ENCODE measurements at places on chromosomes 12 and 14. TPM values are rescaled to one million over a fixed set of nuclear protein-coding genes. Genes with fewer than 3 reads are reported as not detected.

OR9K2 gene
- 0.39 TPM for total RNA-seq

OR4E2 gene
- 0.19 TPM for total RNA-seq

KCNC2 gene
- total RNA-seq: not detected

SELPLG gene
- 1.1 TPM for total RNA-seq

FSCB gene
- total RNA-seq: 21.0 TPM

OR4K2 gene
- 0.12 TPM for total RNA-seq

A2M gene
- 151 TPM for total RNA-seq

CCDC175 gene
- 1.4 TPM for total RNA-seq

GARIN6 gene
- total RNA-seq: 53.2 TPM

EPYC gene
- not detected for total RNA-seq

KLRC1 gene
- 1.9 TPM for total RNA-seq

FGF6 gene
- not detected for total RNA-seq

DNA sequence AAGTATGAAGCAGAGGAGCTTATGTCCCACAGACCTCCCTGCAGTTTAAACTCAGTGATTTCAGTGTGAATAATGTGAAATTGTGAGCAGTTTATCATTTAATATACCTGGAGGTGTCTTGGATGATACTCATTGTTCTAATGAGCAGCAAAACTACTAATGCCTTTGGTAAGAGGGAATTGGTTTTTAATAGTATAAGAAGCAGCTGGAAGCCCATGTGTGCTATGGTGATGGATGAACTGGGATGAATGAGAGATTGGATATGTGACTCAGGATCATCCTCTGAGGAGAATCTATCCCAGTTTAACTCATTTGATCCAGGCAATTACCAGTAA is 7.1 kb upstream of the CCDC184 start:
- DNase-seq: no peak

- DNase-seq: no peak
Observed at GRCh38 chr14:23171222-23171975, 12.1 kb downstream of the SLC7A8 start.

GRCh38 chr14:41806366-41806975 is 199.8 kb downstream of the LRFN5 start:
- DNase-seq: no peak

GRCh38 chr12:40464121-40464520 is 228.1 kb upstream of the CNTN1 start:
- no peak for DNase-seq

- no peak for DNase-seq
Observed at GRCh38 chr12:127236491-127236890, 1030.5 kb upstream of the TMEM132C start.

- no peak for DNase-seq
Observed at GRCh38 chr14:34776611-34777010, 62.2 kb upstream of the CFL2 start.

- DNase-seq: no peak
Observed at GRCh38 chr14:72751276-72752033, 142.4 kb downstream of the DPF3 start.

DNA sequence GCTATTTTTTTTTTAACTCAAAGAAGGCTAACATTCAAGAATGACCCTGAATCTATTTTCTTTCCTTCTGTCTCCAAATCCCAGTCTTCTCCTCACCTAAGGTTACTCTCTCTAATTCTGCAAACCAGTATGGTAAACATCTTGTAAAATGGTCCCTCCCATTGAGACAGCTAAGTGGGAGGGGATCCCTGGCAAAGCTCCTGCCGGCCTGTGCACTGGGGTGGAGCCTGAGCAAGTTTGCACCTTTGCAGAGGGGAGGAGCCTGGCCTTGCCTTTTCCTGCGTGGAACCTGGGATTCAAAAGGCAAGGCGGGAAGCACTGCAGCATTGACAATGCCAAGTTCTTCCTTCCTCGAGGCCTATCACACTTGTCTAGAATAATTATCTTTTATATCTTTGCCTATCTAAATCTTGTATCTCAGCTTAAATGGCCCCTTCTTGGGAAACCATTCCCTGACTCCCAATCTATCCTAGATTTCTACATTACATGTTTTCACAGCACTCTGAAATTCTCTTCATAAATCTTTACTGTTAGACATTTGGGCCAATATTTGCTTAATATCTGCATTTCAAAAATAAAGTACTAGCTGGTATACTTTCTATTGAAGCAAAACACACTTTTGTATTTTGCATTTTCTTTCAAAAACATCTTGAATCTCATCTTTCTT is 83.0 kb downstream of the EPS8 start:
- no peak for DNase-seq

DNA sequence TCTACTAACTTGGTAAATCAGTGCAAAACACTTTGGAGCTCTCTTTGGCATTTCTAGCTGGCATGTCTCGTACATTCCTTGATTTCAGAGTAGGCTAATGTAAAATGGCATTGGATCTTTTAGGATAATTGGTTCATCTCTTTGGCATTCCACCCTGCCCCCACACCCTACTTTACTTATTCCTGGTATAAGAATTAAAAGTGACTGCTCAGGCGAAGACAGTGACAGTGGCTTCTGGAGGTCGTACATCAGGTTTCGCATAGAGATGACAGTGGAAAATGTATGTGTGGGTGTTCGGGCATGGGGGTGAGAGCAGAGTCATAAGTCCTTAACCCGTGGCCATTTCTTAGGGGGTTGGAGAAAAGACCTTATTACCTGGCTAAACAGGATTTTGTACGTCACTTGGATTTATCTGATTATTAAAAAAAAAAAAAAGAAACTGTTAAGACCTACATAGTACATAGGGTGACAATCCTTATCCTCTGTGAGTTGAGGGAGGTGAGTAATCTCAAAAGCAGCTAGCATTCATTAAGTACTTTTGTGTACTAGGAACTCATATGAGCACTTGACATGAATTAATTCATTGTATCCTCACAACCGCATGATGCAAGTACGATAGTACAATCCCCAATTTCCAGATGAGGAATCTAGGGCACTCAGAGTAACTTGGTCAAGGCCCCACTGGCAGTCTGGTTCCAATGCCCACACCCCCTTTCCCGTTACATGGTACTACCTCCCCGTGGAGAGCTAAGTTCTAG is 22.4 kb upstream of the KCNK13 start:
- no peak for DNase-seq

- DNase-seq: no peak
Observed at GRCh38 chr14:105742531-105742848, 216.1 kb downstream of the TMEM121 start.

DNA sequence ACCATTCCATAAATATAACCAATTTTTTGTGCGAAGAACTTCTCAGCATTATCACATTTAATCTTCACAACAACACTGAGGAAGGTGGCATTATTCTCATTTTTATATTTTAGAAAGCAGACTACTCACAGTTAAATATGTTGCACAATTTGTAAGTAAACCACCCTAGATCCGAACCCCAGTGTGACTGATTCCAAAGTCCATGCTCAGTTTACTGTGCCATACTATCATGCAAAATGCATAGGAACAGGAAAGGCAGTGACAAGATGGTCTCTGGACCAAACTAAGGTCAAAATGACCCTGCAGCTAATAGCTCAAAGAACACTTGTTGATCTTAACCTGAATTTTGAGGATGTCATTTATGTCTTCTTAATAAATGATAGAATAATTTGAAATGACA is 185.4 kb downstream of the GXYLT1 start:
- no peak for DNase-seq

DNA sequence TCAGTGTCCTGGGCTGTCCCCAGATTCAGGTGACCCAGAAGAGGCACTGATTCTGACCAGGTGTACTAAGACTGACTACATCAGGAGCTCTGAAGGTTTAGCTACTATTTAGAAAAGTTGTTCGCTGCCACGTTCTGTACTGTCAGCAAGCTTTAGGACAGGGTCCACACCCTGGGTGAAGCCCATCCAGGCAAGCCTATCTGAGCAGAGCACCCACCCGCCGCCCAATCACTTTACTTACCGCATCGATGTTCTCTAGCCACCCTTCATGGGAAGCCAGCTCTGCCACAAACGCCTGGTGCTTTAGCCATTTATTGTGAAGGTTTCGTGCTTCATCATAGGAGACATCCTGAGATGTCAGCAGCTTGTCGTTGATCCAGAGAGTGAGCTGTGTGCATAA is 79.8 kb downstream of the PLEKHG3 start:
- no peak for DNase-seq

GRCh38 chr12:92027701-92028440 is 117.8 kb downstream of the BTG1 start:
- no peak for DNase-seq

GRCh38 chr12:127767656-127768055 is 499.3 kb upstream of the TMEM132C start:
- DNase-seq: no peak

DNA sequence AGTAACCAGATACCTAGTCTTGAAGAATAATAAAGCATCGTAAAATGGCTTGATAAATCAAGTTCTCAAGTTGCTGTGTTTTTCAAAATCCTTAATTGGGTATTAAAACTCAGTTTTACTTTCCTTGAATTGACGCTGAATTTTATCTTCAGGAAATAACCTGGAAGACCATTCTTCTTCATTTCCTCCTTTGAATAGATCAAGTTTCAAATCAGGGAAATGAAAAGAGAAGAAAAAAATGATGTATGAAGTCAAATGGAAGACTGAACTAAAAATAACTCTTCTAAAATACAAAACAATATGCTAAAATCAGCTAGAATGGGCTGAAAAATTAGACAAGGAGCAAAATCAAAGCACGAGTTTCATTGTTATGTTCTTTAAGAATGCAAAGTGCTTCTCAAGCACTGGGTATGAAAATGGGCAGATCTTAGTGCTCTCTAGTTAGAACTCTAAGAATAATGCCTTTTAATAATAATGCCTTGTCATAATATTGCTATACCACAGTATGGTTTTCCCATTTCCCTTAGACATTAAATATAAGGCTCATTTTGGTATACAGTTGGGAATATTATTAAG is 54.6 kb upstream of the CLEC14A start:
- DNase-seq: no peak

DNA sequence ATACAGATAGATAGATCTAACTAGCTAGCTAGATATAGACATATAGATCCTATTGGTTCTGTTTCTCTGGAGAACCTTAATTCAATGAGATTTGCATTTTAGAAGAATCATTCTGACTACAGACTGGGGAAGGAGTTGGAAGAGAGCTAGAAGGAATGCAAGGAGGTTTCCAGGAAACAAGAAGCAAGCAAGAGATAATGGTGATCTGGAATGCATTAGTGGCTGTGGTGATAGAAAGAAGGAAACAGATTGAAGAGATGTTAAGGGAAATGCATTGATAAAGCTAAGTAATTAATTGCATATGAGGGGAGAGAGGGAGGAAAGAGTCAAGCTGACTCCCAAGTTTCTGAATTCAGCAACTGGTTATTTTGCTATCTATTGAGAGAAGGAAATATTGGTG is 42.7 kb downstream of the DBX2 start:
- no peak for DNase-seq

DNA sequence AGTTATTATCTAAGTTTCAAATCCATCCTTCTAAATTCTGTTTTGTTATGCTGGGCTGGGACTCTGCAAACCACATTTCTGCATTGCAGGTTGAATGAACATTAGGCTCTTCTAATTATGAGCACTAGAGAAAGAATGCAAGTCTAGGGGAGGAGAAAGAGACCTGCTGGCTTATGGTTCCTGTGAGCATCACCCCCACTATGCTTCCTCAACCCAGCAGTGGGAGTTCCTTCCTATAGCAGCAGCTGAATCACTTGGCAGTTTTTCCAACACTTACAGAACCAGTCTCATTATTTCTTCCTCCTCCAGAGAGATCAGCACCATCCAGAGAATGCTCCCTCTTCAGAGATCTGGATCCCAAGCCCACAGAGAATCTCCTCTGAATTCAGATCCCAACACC is 297.7 kb upstream of the CLEC14A start:
- no peak for DNase-seq

- no peak for DNase-seq
Observed at GRCh38 chr14:72850360-72850759, 43.5 kb downstream of the DPF3 start.

DNA sequence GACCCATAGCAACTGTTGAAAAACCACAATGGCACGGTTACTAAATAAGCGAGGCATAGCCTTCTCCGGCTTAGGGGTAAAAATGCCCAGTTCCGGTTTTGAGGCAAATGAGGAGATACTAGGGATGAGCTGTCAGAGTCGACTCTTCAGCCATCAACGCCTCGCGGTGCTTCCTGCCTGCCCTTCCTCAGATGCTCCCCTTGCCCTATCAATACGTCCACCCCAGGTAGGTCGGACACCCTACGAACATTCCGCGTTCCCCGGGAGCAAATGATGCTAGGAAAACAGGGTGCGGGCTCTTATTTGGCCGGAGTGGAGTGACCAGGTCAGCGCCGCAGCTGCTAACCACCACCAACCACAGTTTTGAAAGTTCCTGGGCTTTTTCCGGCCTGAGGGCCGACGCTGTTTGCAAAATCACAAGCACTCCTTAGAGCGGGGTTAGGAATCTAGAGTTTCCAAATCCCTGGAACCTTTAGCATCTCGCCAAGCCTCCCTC is 1.2 kb downstream of the SRSF9 start:
- peak; percentile 48 for DNase-seq

- no peak for DNase-seq
Observed at GRCh38 chr12:3035171-3035570, 42.0 kb upstream of the TSPAN9 start.

- no peak for DNase-seq
Observed at GRCh38 chr12:48105321-48105866, 485 bp downstream of the SENP1 start.

GRCh38 chr12:24661657-24662096 is 287.2 kb downstream of the BCAT1 start:
- peak; percentile 16 for DNase-seq

- DNase-seq: peak; percentile 45
Observed at GRCh38 chr14:72616294-72616693, 277.6 kb downstream of the DPF3 start.

DNA sequence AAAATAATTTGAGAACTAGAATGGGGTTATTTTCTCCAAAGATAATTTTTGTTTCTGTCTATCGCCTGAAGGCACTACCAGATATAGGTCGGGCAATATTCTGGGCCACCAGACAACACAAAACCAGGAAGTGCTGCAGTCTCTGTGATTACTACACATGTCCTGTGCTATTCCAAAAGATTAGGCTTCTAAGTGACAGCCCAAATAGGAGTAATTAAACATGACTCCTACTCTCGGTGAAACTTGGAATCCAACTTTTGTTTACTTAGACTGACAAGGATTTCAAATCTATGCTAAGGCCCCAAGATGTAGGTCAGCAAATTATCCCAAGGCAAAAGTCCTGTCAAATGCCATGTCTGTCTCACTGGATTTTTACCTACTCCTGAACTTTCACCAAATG is 157.6 kb upstream of the LRFN5 start:
- DNase-seq: no peak

DNA sequence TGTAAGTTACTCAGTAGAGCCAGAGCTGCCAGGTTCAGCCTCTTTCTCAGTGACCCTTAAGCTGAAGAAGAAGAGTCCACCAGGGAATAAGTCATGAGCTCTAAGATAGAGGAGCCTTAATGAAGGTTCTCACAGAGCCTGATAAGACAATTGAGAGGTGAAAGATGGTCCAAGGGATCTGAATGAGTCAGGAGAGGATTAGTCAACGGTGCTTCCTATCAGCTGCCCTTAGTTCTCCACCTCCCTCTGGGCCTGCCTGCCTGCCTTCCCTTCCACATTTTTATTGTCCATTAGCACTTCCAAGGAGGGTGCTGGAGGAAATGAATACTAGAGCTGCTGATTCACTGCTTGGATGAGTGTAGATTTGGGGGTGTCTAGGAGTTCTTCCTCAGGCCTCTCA is 161.7 kb upstream of the RMST start:
- no peak for DNase-seq

GRCh38 chr12:43044241-43044640 is 454.7 kb upstream of the PRICKLE1 start:
- DNase-seq: no peak
